ENCODE measurements at places on chromosomes 16 and 17.
A peak's percentile ranks its signal among the peaks of the same experiment; 100 is the strongest.

- DNase-seq, result peak; percentile 89
Observed at GRCh38 chr17:81428948-81429774, 33.9 kb downstream of the BAHCC1 start.

DNA sequence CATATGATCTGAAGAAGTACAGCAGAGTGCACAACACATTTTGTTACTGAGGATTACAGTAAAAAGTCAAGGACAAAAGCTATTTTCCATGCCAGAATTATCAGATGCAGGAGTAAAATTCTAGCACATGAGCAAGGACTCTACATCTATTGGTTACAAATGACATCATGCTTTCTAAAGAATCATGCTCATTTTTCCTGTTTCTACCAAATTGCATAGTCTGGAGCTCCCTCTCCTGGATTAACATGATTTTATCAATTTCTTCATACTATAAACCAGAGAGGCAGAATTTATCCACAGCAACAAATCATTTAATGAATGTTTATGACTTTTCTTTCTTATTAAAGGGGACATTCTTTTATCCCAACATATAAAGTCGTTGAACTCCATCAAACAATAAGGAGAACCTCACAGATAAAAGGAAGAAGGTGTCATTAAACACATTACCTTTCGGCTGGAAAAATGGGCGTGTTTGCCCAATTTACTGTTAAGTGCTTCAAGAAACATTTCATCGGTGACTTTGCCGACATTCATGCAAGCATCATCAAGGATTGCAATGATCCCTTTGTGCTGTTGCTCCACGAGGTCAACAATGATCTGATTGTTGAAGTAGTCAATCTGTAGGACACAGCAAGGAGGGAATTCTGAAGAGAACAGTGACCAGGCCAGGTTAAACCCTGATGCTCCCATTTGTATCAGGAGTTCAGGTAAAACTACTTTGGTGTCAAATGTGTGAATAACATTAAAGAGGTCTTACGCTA is 121.7 kb downstream of the MYO1D start:
- peak; percentile 93 for DNase-seq

- DNase-seq, result no peak
Observed at GRCh38 chr17:10403589-10403988, 18.2 kb downstream of the MYH8 start.

- no peak for DNase-seq
Observed at GRCh38 chr17:40309949-40310510, 1.1 kb downstream of the RARA start.

DNA sequence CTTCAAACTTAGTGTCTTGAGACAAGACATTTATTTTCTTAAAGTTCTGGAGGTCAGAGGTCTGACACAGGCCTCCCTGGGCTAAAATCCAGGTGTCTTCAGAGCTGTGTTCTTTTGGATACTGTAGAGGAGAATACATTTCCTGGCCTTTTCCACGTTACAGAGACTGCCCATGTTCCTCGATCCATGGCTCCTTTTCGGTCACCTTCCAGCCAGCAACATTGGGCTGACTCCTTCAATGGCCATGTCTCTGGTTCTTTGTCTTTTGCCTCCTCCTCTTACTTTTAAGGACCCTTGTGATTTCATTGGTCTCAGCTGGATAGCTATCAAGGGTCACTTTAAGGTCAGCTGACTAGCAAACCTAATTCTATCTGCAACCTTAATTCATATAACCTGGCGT is 212.4 kb downstream of the WWOX start:
- no peak for DNase-seq

- peak; percentile 6 for DNase-seq
Observed at GRCh38 chr17:64441772-64442540, 7.0 kb upstream of the MILR1 start.
